SW 1271 (cell line): ENCODE measurements at places on chromosomes 11 and 22.

DNA sequence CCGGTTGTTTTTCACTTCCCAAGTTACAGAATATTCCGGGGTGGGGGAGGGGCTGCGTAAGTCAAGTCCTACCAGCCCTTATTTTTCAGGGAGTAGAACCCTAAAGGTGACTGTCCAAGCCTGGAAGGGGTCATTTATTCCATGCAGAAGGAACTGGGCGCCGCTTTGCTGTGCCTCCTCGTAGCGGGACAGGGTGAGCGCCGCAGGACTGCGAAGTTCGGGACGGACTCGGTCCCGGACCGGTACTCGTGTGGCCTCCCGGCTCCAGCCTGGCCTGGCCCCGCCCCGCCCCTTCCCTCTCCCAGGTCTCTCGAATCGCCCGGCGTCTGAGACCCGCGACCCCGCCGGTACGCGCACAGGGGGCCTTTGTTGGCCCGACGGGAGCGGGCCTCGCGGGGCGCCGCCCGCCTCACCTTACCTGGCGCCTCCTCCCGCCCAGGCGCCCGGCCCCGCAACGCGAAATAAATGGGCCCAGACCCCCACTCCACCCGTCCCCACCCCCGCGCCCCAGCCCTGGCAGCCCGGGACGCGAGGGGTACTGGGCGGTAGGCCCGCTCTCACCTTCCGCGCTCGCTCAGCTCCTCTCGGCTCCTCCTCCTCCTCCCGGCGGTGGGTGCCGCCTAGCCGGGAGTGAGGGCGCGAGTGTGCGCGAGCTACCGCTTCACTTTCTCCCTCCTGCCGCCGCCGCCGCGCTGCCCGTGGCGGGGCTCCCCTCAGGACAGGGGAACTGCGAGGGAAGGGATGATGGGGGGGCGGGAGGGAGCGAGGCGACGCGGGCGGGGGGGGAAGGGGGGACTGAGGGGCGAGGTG, 698 bp downstream of the PAK1 start:
- DNase-seq = peak; percentile 22

GRCh38 chr11:34558211-34558610, 44.6 kb upstream of the ELF5 start:
- no peak for DNase-seq

- no peak for DNase-seq
These were observed 16.4 kb upstream of the COX8A start for GRCh38 chr11:63958008-63958407.

DNA sequence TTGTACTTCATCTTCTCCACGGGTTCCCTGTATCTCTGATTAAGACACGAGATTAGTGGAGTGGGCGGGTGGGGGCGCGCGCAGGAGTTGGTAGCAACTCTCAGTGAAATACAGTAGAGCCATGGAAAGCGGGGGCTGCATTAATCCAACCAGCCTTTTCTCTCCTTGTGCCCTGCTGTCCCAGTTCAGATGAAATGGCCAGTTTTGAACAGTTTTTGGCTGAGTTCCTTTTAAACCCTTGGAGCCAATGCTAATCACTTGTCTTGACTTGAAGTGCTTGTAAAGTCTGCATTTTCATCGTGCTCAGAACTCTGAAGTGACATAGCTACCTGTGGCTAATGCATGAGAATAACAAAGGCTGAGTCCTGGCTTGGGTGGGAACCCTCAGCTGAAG, 734 bp upstream of the TMEM123 start:
- DNase-seq = peak; percentile 52

- DNase-seq = no peak
These were observed 332.2 kb downstream of the INSC start for GRCh38 chr11:15446929-15447328.

DNA sequence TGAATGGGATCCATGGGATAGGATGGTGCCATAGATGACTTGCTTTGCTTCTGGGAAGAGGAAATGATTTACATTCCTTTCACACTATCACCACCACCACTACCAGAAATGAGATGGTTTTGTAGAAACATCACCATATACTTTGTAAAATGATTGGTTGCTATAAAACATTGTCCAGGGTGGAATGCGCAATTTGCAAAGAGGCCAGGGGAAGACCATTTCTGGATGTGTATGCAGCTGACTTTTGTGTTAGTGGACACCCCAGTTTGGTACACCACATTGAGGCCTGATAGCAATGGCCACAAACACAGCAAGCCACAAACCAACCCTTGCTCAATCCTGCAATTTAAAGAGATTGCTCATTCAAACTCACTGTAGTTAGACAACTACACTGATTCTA, 56.7 kb upstream of the RCN1 start:
- peak; percentile 33 for DNase-seq

DNA sequence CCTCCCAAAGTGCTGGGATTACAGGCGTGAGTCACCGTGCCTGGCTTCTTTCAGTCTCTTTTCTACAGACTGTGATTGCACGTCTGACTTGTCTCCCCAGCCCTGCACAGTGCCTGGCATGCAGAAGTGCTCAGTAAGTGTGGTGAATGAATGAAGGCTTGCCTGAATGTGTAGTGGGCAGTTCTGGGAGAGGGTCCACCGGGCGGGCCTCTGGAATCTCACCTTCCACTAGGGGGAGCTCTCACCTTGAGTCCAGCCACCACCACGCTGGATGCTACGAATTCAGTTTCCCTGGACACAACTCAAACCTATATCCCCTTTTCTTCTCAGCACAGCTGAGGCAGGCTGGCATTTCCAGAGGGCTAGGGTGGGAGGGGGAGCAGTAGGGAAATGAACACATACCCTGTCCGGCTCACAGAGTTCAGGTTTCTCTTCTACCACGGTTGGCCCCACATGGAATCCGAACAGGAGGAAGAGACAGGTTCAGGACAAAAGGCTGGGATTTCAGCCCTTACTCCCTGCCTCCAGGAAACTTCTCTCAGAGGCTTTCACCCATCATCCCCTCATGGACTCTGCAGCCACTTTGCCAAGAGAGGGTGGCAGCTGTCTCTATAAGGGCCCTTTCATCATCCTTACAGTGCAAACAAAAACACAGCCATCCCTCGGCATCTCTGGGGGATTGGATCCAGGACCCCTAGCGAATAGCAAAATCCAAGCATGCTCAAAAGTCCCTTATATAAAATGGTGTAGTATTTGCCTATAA, 86.8 kb downstream of the NECTIN1 start:
- no peak for DNase-seq

GRCh38 chr11:18853086-18853720, 61.6 kb upstream of the PTPN5 start:
- DNase-seq = peak; percentile 43

- peak; percentile 59 for DNase-seq
These were observed 34.1 kb downstream of the OR4D9 start for GRCh38 chr11:59545179-59546020.

GRCh38 chr11:32062540-32062939, 28.3 kb upstream of the RCN1 start:
- DNase-seq = no peak

GRCh38 chr11:32079553-32079952, 11.3 kb upstream of the RCN1 start:
- DNase-seq = no peak

DNA sequence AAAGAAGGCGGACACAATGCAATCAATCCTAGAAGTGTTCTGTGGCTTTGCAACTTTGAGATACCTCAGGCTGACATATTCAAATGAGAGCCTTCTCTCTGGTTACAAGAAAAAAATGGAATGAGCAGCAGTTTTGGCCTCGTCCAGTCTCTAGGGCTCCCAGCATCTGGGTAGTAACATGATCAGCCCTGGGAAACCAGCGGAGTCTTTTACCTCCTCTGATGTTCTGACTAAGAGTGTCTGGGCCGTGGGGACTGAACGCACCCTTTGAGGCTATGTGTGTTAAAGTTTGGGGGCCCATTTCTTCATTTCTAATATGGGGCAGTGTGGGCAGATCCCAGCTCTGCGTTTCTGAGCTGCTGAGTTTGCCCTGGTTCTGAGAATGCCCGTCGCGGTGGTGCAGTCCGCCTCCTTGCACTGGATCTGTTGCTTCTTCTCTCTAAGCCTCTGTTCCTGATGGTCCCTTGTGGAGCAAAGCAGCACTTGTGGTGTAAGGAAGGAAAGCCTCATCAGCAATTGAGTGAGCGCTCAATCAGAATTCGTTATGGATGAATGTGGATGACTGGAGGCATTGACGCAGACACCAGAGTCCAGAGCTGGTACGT, 8.1 kb downstream of the PARVB start:
- no peak for DNase-seq
